ENCODE measurements at places on chromosomes 1 and 21. TPM values are rescaled to one million over a fixed set of nuclear protein-coding genes. Genes with fewer than 3 reads are reported as not detected.

GRCh38 chr1:58206749-58207148 is 339.8 kb downstream of the OMA1 start:
- no peaks in the 10 kb centered on the region for H3K4me1 ChIP-seq
- no peaks in the 10 kb centered on the region for H3K36me3 ChIP-seq
- no peak for DNase-seq

GRCh38 chr1:209564849-209565248 is 18.7 kb upstream of the CAMK1G start:
- peaks cover 9% of the 10 kb centered on the region for H3K27me3 ChIP-seq
- no peak overlapping the region for H3K4me3 ChIP-seq
- H3K4me1 ChIP-seq = peaks cover 4% of the 10 kb centered on the region
- H3K36me3 ChIP-seq = no peaks in the 10 kb centered on the region
- H3K27ac ChIP-seq = no peak overlapping the region

DNA sequence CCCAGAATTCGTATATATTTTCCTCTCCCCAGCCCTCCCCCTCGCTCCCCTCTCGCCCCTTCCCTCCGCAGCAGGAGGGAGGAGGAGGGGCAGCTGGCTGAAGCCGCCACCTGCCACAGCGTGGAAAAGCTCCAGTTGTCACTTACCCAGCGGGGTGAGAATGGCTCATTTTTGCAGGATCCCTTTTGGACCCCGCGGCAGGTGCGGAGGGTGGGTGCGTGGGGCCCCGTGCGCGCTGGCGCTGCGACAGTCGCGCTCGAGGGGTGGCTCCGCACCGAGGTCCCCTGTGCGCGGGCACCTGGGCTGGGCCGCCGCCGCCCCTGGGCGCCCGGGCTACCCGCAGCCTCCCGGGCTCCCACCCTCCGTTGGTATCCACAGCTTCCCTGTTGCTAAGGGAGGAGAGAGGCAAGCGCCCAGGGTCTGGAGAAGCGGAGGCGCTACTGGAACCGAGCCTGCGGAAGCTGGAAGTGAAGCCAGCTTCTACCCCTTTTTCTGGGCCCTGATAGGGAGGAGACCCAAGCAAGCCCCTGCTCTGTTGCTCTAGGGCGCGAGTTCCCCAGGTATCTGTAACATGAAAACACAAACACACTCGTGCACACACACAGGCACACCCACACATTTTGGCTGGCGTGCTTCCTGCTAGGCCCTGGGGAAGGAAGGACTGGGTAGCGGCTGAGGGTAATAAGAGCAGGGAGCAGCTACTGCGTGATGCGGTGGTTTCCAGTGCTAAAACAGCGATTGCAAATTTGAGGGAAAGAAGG is at the start of gene ERICH3:
Gene ERICH3, minus strand, starts transcription at position 442 of the 761 bp plus-strand sequence. Its CDS starts 273 bp downstream, at position 169.
- H3K4me3 ChIP-seq = peak within 1 kb of the TSS; percentile 40
- H3K27me3 ChIP-seq = peaks cover 8% of the 10 kb centered on the region
- no peaks in the 10 kb centered on the region for H3K36me3 ChIP-seq
- DNase-seq = no peak
- H3K4me1 ChIP-seq = peaks cover 6% of the 10 kb centered on the region

GRCh38 chr1:3019516-3020051 is 1.7 kb upstream of the ACTRT2 start:
- DNase-seq = peak; percentile 13
- H3K27ac ChIP-seq = no peak overlapping the region
- no peaks in the 10 kb centered on the region for H3K36me3 ChIP-seq
- H3K4me1 ChIP-seq = no peaks in the 10 kb centered on the region
- no peak overlapping the region for H3K4me3 ChIP-seq

DNA sequence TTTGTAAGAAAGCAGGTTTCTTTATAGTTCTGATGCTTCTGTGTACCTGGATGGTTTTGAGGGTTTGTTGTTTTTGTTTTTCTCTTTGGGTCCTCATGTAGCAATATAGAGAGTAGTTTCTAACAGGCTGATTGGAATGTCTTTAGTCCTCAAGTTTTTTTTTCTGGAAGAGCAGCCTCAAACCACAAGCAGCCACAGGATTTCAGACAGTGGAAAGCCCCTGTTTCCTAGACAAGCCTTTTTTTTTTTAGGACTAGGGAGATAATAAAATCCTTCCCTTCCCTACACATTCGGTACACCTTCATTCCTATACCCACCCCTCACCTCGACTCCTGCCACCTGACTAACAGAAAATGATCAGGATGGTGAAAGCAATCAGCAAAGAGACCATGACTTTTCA is 47.6 kb downstream of the ACP6 start:
- H3K4me3 ChIP-seq = no peak overlapping the region
- H3K27me3 ChIP-seq = no peaks in the 10 kb centered on the region
- H3K27ac ChIP-seq = no peak overlapping the region
- peaks cover 41% of the 10 kb centered on the region for H3K36me3 ChIP-seq

DNA sequence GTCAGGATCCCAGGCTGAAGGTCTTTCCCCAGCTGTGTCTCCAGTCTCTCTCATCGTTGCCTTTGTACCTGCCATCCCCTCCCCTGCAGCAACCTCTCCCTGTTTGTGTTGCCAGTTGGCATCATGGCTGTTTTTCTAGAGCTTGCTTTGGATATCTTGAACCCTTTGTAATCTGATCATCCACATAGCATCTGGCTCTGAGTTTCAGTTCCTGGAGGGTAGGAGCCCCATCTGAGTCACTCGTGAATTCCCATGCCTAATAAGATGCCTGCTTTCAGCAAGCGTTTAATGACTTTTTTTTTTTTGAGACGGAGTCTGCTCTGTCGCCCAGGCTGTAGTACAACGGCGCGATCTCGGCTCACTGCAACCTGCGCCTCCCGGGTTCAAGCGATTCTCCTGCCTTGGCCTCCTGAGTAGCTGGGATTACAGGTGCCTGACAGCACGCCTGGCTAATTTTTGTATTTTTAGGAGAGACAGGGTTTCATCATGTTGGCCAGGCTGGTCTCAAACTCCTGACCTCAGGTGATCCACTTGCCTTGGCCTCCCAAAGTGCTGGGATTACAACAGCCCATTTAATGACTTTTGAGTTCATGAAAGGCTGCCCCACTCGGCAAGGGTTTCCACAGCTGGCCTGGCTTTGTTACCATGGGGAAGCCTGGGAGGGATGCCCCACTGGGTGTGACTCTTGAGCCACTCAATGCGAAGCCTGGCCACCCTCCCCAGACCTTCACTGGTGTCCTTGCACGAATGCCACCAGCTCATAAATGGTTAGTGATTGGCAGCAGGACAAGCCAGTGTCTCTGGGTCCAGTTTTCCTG is 11.9 kb downstream of the ALPL start:
- DNase-seq = no peak
- H3K27ac ChIP-seq = no peak overlapping the region
- no peaks in the 10 kb centered on the region for H3K36me3 ChIP-seq
- H3K4me3 ChIP-seq = no peak overlapping the region

DNA sequence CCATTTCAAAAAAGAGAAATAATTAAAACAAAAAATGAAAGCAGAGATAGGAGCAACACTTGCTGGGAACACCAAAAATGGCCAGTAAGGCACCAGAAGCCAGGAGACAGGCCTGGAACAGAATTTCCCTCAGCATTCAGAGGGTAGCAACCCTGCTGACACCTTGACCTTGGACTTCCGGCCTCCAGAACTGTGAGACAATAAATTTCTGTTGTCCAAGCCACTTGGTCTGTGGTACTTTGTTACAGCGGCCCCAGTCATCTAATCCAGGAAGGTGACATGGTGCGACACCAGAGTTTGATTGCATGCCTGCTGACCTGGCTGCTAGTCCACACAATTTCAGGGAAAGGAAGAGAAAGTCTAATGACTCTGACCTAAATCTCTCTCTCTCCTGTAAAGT is 10.6 kb upstream of the RAB4A start:
- no peak overlapping the region for H3K27ac ChIP-seq
- no peak for DNase-seq
- H3K36me3 ChIP-seq = no peaks in the 10 kb centered on the region
- H3K4me3 ChIP-seq = no peak overlapping the region
- no peaks in the 10 kb centered on the region for H3K27me3 ChIP-seq
- H3K4me1 ChIP-seq = peaks cover 5% of the 10 kb centered on the region

GRCh38 chr1:200610846-200611245 is 9.7 kb downstream of the KIF14 start:
- H3K27me3 ChIP-seq = no peaks in the 10 kb centered on the region
- no peak overlapping the region for H3K4me3 ChIP-seq
- H3K36me3 ChIP-seq = no peaks in the 10 kb centered on the region
- DNase-seq = no peak
- H3K4me1 ChIP-seq = no peaks in the 10 kb centered on the region

DNA sequence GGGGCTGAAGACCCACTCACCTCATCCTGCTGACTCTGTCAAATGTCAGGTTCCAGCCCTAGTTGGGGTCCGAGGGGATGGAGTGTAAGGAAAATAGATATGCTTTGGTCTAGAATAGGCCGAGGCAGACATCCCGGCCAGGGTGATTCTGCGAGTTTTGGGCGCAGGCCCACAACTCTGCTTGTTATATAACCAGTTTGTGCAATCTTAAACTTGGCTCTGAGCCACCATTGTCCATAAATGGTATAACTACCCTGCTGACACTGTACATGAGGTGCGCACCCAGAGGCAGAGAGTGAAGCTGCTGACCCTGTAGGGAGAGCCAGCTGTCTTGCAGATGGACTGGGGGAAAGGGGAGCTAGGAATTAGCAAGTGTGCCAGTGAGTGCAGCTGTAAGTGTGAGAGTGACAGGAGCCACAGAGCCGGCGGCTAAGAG is 1388.8 kb downstream of the AMY1C start:
- no peak overlapping the region for H3K27ac ChIP-seq
- no peaks in the 10 kb centered on the region for H3K4me1 ChIP-seq
- H3K4me3 ChIP-seq = no peak overlapping the region
- no peaks in the 10 kb centered on the region for H3K27me3 ChIP-seq
- no peaks in the 10 kb centered on the region for H3K36me3 ChIP-seq

DNA sequence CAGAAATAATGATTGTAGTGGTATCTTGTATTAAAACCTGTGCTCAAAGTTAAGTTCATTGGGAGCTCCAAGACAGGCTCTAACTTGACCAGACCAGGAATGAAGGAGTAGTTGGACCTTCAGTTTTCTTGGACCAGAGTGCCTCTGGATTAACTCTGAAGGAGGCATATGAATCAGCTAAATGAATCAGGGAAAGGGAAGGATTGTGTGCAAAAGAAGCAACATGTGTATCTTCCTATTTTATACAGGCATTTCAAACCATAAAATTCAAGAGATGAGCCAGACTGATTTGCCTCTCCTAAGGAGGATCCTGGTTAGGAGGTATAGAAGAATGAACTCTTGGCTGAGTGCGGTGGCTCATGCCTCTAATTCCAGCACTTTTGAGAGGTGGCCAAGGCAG is 71.4 kb downstream of the CC2D1B start:
- H3K4me1 ChIP-seq = no peaks in the 10 kb centered on the region
- no peaks in the 10 kb centered on the region for H3K27me3 ChIP-seq
- no peak overlapping the region for H3K27ac ChIP-seq

DNA sequence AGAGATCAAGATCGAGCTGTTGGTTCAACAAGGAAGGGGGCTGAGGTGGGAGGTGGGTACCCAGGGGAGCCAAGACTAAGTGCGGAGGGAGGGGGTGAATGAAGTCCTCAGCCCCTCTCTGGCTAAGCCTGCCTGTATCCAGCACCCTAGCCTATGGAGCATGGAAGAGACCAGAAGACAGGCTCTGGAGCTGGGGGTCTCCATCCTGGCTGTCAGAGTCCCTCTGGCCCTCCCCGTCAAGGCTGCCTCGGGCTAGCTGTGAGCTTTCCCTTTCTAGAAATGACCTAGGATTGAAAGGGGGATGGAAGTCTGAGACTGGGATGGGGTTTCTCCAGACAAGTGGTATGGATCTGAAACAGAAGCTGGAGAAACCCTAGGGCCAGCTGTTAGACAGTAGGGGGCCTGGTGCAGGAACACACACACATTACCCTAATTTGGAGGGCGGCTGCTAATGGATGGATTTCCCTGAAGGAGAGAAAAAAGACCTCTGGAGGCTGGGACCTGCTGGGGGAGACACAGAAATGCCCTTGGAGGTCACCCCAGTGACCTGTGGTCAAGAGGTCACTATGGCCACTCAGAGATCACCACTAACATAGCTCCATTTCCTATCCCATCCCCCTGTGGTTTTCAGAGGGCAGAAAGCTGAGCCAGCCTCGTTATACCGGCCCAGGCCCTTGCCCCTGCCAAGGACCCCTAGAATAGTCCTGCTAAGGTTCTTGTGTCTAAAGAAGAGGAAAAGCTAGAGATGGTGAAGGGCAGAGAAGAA is 107.8 kb downstream of the TMEM53 start:
- H3K36me3 ChIP-seq = no peaks in the 10 kb centered on the region
- no peak overlapping the region for H3K4me3 ChIP-seq
- no peaks in the 10 kb centered on the region for H3K27me3 ChIP-seq
- no peaks in the 10 kb centered on the region for H3K4me1 ChIP-seq

- no peak within 1 kb of the TSS for H3K27ac ChIP-seq
- H3K36me3 ChIP-seq = peaks cover 22% of the 10 kb centered on the region
- peaks cover 23% of the 10 kb centered on the region for H3K4me1 ChIP-seq
- no peaks in the 10 kb centered on the region for H3K27me3 ChIP-seq
These were observed at the start of gene TAS1R3 for GRCh38 chr1:1331068-1331965. TSS of gene TAS1R3 (plus strand) at chr1:1331280. CDS start at chr1:1331346, 66 bp downstream.

GRCh38 chr1:42847111-42847595 is 740 bp downstream of the ZNF691 start:
- DNase-seq = no peak
- peaks cover 19% of the 10 kb centered on the region for H3K4me1 ChIP-seq
- peak overlapping the region; percentile 89 for H3K27ac ChIP-seq
- peaks cover 19% of the 10 kb centered on the region for H3K36me3 ChIP-seq
- H3K4me3 ChIP-seq = peak overlapping the region; percentile 97

- no peak for DNase-seq
- H3K27me3 ChIP-seq = no peaks in the 10 kb centered on the region
- H3K27ac ChIP-seq = peak overlapping the region; percentile 90
- peaks cover 55% of the 10 kb centered on the region for H3K4me1 ChIP-seq
These were observed 108.8 kb downstream of the NAV1 start for GRCh38 chr1:201647722-201648065.

DNA sequence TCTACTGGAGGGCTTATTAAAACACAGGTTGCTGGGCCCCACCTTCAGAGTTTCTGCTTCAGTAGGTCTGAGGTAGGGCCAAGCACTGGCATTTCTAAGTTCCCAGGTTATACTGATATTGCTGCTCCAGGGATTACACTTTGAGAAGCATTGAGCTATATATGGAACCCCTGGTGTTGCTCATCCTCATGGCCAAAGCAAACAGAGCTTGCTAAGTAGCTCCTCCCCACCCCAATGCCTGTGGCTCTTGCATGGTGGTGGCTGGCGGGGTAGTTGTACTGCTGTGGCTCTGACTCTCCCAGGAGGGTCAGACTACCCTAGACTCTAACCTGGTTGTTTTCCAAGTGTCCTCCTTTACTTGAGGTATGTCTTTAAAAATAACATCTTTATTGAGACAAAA is 143.6 kb downstream of the SPATA46 start:
- no peaks in the 10 kb centered on the region for H3K27me3 ChIP-seq
- no peak overlapping the region for H3K27ac ChIP-seq
- no peak overlapping the region for H3K4me3 ChIP-seq
- H3K4me1 ChIP-seq = no peaks in the 10 kb centered on the region
- no peaks in the 10 kb centered on the region for H3K36me3 ChIP-seq

- no peak overlapping the region for H3K4me3 ChIP-seq
- H3K36me3 ChIP-seq = no peaks in the 10 kb centered on the region
- H3K27ac ChIP-seq = no peak overlapping the region
These were observed 17.5 kb downstream of the ASAP3 start for GRCh38 chr1:23466423-23466989.

- no peaks in the 10 kb centered on the region for H3K36me3 ChIP-seq
- H3K4me3 ChIP-seq = no peak overlapping the region
- no peaks in the 10 kb centered on the region for H3K27me3 ChIP-seq
- no peaks in the 10 kb centered on the region for H3K4me1 ChIP-seq
- DNase-seq = no peak
These were observed 130.0 kb upstream of the ZNHIT6 start for GRCh38 chr1:85838238-85838637.

SPRR1B gene
- total RNA-seq = not detected

AMY2A gene
- 0.35 TPM for total RNA-seq

PDC gene
- total RNA-seq = not detected

PSRC1 gene
- not detected for total RNA-seq

IGSF5 gene
- 6.4 TPM for total RNA-seq

RNU5D-1 gene
- not detected for total RNA-seq

Measured in heart left ventricle (tissue), 16 donors.